ENCODE measurements at places on chromosomes 13 and 19.
A peak's percentile ranks its signal among the peaks of the same experiment; 100 is the strongest.

- DNase-seq: peak; percentile 57
Observed at GRCh38 chr13:22017226-22017625, 346.4 kb downstream of the FGF9 start.

DNA sequence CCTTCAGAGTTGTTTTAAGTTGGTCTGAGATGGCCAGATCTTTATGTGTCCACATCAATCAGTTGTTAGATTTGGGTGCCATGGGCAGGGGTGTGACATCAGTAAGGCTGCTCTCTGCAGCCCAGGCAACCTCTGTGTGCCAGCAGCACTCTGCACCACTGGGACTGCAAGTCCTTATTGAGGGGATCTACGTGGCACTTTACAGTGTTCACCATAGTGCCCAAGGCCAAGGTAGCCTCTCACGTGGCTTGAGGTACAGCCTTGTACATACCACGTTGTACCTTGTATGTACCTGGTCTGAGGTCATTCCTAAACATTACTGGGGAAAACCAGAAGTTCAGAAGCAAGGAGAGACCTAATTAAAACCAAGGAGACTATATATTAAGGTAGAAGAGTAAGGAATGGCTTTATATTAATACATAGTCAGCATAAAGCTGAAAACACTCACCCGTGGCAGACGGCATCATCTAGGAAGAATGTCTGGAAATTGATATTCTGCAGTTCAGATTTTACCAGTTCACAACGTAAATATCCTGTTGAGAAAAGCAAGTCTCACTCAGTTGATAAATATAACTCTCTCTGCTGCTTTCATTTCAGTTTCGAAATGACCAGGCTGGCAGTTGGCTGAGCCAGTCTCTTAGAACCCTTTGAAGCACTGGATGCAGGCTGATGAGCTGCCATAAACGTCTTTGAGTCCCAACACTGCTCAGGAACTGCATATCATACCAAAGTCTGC lies 128.8 kb downstream of the ZDHHC20 start:
- DNase-seq: no peak

DNA sequence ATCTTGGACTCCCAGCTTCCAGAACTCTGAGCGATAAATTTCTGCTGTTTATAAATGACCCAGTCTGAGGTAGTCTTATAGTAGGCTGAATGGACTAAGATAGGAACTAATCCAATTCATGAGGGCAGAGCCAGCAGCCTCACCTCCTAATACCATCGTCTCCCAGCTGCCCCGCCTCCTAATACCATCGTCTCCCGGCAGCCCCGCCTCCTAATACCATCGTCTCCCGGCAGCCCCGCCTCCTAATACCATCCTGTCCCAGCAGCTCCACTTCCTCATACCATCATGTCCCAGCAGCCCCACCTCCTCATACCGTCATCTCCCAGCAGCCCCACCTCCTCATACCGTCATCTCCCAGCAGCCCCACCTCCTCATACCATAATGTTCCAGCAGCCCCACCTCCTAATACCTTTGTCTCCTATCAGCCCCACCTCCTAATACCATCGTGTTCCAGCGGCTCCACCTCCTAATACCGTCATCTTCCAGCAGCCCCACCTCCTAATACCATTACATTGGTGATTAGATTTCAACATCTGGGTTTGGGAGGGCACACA lies 2.4 kb upstream of the ARGLU1 start:
- no peak for DNase-seq

DNA sequence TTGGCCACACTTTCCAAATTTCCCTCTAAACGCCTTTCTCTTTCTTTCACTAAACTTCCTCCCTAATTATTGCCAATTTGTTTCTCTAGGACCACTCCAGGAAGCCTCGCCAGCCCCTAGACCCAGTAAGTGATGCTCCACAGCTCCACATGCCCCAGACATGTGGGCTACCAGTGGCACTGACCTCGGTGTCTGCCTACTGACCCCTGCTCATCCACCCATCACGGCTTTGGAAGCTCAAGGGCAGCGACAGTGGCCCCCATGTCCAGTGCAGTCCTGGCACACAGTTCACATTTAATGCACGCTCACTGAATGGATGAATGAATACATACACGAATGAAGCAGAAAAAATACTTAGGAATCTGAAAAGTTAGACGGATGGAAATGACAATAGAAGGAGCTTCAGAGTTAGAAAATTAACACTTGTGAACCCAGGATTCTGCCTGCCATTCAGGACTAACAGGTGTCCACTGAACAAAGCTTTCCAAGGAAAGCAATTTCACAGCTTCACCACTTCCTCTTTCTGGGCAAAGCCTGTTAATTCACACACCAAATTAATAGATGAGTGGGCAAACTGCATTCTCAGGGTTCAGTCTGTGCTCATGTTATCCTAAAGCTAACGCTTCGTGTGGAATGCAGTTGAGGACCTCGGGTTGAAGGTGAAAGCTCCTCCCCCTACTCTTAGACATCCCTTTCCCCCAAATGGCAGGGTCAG lies 50.9 kb downstream of the CCDC70 start:
- DNase-seq: no peak

DNA sequence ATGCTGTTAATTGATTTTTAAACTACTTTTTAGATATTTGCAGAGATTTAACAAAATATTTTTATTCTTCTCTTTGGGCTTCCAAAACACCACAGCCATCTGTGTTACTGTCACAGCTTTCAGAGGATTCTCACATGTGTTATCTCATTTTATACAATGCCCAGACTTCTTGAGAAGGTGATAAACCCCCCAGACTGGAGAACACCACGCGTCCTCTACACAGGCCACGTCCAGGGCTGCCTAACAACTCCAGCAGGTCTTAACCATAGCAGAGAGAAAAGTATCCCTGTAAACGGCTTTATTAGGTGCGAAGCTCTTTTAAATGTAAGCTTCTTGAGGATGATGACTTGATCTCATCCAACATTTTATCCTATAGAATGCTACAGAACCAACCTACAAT lies 2.0 kb downstream of the GPR183 start:
- no peak for DNase-seq

- DNase-seq: no peak
Observed at GRCh38 chr13:25778365-25778764, 273.5 kb downstream of the SHISA2 start.

- no peak for DNase-seq
Observed at GRCh38 chr19:40336601-40336900, 11.6 kb downstream of the C19orf47 start.

DNA sequence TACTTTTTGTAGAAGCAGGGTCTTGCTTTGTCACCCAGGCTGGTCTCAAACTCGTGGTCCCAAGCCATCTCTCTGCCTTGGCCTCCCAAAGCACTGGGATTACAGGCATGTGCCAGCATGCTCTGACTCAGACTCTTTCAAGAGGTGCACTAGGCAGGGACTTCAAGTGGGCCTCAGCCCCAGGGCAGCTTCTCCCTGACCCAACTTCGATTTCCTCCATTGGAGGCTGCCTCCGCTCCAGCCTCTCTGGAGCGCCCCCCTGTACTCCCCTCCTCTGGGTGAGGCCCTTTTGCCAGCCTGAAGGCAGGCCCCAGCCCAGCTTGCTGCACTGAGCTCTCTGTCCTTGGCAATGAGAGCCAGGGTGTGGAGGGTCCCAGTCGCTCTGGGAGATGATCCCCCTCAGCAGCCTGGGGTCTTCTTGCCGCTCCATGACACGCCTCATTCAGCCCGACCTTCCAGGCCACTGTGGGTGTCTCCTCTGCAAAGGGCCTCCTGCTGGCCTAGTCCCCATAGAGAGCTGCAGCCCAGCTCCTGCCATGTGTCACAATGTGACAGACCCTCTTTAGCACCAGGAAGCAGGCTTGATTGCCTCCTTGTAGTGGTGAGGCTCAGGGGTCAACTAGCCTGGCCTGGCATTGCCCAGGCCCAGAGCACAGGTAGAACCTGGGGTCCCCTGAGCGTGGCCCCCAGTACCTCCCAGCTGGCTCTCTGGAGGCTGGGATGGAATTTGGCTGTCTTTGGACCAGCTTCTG lies 16.4 kb downstream of the CARM1 start:
- no peak for DNase-seq

DNA sequence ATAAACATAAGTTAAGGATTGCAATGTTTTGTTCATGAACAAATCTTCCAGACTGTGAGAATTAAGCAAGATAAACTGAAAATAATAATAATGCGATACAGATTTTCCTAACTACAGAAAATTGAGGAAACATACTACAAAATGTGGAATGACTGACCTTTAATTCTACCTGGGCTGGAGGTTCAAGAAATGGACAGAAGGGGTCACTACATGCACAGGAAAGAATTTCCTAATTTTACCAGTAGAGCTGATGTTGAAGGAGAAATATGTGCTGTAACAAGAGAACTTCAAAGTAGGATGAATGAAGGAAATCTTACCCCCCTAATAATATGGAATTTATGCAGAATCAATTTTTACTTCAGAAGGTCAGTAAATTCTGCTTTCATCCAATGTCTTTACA lies 62.3 kb downstream of the ZNF627 start:
- no peak for DNase-seq

DNA sequence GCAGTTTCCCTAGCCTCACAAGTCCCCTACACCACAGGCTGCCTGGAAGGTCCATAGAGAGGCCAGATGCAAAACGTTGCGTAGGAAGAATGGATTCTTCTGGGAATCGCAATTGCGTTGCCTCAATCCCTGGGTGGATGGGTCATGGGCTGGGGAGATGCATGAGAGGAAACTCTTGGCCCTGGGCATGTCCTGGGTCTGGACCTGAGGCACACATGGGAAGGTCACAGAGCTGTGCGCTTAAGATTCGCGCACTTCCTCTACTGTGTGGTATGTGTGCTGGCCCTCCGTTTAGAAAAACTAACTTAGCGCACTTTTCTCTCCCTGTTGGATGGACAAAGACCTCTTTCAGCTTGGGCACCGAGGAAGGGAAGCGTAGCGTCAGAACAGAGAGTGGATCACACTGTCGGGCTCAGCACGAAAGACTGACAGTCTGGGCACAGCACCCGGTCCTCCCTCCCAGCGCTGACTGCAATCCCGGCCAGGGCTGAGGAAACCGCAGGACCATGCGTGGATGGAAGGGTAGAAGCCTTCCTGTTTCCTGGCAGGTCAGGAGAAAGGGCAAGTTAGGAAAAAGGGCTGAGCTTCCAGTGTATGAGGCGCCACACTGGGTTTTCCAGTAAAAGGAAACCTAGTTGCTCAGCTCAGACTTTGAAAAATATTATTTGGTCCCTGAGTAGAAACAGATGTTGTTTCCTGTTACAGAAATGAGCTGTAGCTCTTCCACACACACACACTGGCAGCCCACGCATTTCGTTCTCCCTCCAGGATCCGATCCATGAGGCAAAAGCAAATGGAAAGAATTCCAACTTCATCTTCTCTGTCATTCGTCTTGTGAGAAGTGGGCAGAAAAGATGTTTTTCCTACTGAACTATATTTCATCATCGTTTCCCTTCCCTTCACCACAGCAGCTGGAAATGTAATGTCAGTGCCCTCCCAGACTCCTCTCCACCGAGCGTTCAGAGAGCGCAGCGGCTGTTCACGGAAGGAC lies 86.0 kb downstream of the ING1 start:
- no peak for DNase-seq

DNA sequence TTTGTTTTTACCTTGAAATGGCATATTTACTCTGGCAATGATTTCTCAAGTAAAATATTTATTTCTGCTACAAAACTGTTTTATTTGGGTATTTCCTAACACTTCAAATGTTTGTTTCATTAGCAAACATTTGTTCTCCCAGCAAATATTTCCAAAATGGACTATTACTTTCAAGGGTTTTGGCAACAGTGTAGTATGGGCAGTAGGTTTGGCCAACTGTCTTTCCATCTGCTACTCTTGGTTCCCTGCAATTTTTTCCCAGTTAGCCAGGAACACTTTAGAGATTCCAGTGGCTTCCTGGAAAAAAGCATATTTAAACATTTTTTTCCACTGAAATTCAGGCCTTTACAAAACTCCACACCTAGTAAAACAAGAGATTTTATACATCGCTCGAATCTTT lies 466.6 kb downstream of the SLITRK6 start:
- no peak for DNase-seq

DNA sequence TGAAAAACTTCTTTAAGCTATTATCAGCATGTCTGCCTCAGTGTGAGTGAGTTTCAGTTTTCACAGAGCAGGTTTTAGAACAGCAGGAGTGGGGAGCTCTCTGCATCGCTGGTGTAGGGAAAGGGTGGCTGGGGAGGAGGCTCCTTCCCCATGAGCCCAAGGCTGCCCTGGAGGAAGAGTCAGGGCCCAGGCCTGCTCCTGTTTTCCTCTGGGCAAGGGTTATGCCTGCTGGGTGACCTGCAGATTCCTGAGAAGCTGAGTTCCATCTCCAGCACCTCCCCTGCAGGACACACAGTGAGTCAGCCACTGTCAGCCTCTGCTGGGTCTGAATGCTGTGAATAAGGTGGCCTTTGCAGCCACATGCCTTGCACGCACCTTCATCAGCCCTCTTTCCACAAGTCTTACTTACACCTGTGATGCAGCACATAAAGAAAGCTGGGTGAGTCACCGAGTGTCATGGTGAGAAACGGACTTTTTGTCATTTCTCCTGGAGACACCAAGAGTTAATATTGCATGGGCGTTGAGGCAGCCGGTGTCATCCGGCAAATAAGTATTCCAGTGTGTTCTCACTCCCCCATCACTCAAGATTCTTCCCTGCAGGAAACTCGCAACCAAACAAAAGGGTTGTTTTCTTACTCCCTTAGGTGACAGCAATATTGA lies 186.4 kb upstream of the KL start:
- no peak for DNase-seq

- DNase-seq: peak; percentile 63
Observed at GRCh38 chr19:48738557-48739403, 1.6 kb downstream of the RASIP1 start.

DNA sequence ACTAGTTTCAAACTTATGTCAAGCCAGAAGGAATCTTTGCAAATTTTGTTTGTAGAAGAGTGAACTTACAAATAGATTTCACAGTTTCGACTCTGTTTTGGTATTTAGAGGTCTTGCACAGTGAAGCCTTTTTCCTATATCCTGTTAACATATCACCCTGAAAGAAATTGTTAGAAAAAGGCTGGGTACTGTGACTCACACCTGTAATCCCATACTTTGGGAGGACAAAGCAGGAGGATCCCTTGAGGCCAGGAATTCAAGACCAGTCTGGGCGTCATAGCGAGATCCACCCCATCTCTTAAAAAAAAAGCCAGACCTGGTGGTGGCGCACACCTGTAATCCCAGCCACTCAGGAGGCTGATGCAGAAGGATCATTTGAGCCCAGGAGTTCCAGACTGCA lies 224.0 kb downstream of the GGACT start:
- DNase-seq: no peak

DNA sequence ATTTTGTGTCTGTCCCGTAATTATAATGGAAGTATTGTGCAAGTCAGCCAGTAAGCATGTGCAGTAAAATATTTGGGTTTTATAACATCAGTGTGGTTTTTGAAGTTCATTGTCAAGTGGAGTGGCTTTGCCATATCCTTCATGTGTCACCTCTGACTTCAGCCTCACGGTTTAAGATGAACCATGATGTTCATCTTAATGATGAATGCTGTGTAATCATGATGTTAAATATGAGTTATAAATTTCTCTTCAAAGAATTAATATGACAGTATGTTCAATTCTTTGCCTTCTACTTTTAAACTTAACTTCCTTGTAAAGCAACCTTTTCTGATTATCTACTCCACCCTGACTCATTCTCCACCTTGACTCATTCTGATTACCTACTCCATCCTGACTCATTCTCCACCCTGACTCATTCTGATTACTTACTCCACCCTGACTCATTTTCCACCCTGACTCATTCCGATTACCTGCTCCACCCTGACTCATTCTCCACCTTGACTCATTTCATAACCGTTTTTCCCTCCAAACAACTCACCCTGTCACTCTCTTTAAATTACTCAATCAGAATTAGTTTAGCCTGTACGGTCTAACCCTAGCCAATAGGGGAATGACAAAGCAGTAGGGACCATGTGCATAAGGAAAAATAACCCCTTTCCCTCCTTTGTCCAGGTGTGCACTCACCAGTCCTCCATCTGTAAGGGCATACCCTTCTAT lies 50.3 kb upstream of the ANKRD10 start:
- DNase-seq: no peak

All from KG1 (cell line).